ENCODE measurements at places on chromosomes 1 and 21.

DNA sequence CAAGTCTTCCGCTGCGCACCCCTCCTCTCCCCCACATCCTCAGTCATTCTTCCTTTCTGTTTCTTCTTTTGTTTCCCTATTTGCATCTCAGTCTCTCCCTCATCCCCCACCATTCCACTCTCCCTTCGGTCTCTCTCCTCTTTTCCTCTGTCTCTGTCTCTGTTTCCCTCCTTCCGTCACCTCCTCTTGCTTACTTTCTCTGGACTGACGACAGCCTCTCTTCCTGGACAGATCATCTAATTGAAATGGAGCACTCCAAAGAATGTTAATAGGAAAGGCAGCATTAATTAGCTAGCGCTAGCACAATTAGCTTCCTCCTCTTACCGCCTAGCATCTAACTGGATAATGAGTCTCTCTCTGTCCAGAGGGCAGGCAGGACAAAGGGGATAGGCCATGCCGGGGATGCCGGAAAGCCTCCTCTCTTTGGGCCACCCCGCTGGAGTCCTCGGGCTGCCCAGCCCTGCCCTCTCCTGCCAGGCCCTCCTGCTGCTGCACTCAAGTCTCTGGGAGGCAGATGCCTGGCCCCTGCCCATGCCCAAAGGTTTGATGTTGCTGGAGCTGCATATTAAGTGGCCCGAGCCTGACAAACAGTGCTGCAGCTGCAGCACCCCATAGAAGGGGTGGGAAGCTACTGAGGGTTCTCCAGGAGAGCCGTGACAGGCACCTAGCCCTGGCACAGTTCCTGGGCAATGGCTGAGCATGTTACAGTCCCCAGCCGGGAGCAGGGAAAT is 20.8 kb downstream of the DISP3 start:
- peak; percentile 5 for DNase-seq

GRCh38 chr1:76577525-76578185 is 289.6 kb upstream of the ST6GALNAC5 start:
- no peak for DNase-seq

DNA sequence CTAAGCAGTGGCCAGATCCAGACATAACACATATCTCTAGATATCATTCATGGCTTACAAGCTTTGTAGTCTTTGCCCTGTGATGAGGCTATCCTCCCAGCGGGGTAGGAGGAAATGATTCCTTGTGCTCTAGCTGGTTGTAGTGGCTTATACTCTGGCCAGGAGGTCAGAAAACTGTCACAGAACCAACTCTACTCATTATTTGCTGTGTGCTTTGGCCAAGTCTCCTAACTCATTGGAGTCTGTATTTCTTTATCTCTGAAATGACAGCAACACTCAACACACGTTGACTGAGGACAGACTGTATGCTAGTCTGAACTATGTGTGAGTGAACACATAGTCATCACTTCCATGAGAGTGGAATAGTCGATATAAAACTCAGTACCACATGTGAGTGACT is 116.7 kb upstream of the F3 start:
- no peak for DNase-seq

- DNase-seq = no peak
Measured at GRCh38 chr1:61210435-61211154, 128.2 kb downstream of the NFIA start.

DNA sequence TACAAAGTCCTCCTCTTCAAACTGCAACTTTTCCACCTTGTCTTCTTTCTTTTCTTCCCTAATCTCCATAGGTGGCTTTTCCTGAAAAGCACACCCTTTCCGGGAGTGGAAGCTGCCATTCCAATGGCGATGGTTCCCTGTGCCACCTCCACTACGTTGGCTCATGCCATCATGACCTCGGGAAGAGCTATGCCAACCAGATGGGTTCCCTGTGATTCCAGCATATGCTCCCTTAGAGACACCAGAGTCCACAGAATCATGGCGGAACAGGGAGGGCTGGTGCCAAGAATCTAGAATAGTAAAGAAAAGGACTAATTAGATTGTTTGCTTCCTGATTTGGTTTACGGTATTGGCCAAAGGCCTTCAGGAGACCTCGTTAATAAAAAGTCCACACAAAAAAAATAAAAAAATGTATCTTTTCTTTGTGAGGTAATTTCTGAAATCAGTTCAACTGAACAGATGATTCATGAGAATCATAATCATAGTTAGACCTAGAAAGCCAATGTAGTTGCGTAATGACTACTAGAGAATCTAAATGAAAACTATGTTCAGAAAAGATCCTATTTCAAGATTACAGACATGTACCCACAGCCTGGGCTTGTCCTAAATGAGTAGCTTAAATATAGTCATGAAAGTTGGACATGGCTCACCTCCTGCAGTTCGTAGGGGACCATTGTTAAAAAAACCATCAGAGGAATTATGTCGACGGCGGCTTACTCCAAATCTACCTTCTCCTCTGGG is 30.9 kb upstream of the CCDC17 start:
- DNase-seq = no peak

GRCh38 chr21:30391492-30392025 is 4.3 kb upstream of the KRTAP13-1 start:
- DNase-seq = no peak

GRCh38 chr1:170310014-170310405 is 164.3 kb downstream of the NTMT2 start:
- DNase-seq = no peak

DNA sequence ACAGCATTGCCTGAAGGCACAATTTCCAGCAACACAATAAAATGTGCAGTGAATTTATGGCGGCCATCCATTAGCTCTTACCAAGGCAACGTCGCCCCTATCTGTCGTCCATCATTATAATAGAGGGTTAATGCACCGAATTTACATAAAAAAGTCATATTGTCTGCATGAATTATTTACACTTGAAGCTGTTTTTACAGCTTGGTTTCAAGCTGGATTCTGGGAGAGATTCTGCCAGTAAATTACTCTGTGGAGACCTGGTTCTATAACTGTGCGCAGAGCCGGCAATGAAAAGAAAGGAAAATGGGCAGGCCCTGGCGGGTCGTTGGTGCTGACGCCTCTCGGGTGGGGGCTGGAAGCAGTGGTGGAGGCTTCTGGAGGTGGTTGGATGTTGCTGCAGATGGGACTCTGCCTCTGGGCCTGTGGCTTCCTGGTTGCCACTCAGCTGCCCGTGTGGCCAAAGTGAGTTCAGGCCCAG is 48.9 kb upstream of the POU3F1 start:
- DNase-seq = no peak

GRCh38 chr1:34213956-34214355 is 37.2 kb downstream of the C1orf94 start:
- DNase-seq = no peak

- no peak for DNase-seq
Measured at GRCh38 chr1:167630568-167631385, 745 bp downstream of the RCSD1 start.
